ENCODE measurements at places on chromosomes 16 and 17. TPM values are rescaled to one million over a fixed set of nuclear protein-coding genes. Genes with fewer than 3 reads are reported as not detected.
A peak's percentile ranks its signal among the peaks of the same experiment; 100 is the strongest.

- DNase-seq = no peak
Measured at GRCh38 chr16:4182581-4183236, 59.2 kb downstream of the SRL start.

DNA sequence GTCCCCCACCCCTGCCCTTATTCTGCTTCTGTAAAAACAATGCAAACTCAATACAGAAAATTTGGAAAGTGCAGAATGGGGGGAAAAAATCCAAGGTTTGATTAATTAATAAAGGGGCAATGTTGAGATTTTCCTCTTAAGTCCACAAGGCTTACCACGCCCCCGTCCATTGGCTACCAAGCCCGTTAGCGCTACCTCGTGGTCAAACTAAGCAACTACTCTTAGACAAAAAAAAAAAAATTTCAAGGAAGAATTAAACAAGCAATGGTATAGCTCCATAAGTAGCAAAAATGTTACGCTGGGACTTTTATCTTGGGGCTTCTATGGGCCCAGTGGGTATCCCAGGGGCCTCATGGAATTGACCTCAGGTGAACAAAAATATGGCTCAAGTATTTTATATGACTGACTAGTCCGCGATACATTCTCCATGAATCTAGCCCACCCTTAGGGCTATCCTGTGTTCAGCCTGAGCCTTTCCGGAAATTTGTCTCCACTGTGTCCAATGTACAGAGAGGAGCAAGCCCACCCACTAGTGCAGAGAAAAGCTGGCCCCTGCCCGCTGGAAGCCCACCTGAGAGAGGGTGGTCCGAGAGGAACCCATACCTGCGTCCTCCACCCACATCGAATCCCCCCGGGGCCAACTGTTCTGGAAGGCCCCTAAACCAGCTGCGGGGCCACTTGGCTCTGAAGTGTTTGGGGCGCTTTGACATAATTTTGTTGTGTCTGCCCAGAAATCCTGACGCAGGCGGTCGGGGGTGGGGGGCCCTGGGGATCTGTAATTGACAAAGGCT is 19.1 kb upstream of the TEX2 start:
- peak; percentile 92 for DNase-seq

- no peak for DNase-seq
Measured at GRCh38 chr17:58052945-58053715, 30.1 kb upstream of the DYNLL2 start.

- no peak for DNase-seq
Measured at GRCh38 chr16:23855010-23855409, 19.2 kb downstream of the PRKCB start.

GRCh38 chr16:56972403-56973293 is 10.9 kb downstream of the CETP start:
- DNase-seq = no peak

- no peak for DNase-seq
Measured at GRCh38 chr16:48905632-48906505, 295.9 kb upstream of the N4BP1 start.

Gene CLEC10A
- total RNA-seq = not detected

DNA sequence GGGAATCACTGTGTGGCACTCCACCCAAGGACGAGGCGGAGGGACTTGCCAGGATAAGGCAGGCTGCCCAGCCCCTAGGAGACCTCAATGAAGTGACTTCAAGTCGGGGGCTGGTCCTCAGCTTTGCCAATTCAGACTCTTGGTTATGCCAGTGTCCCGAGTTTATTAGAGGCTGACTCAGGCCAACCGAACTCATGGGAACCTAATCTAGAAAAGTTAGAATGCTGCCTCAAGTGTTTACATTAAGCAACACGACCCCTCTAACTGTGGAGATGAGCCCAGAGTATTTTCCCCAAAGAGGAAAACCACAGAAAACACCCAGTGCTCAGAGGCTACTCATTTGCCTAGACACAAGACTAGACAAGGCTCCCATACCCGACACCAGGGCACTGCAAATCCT is 1.1 kb upstream of the TEKT3 start:
- no peak for DNase-seq

- DNase-seq = no peak
Measured at GRCh38 chr16:85798901-85799496, 345 bp downstream of the EMC8 start.

GRCh38 chr17:79888811-79889634 is 49.8 kb upstream of the CBX4 start:
- no peak for DNase-seq

GRCh38 chr16:12447556-12447955 is 356.1 kb downstream of the CPPED1 start:
- DNase-seq = no peak

DNA sequence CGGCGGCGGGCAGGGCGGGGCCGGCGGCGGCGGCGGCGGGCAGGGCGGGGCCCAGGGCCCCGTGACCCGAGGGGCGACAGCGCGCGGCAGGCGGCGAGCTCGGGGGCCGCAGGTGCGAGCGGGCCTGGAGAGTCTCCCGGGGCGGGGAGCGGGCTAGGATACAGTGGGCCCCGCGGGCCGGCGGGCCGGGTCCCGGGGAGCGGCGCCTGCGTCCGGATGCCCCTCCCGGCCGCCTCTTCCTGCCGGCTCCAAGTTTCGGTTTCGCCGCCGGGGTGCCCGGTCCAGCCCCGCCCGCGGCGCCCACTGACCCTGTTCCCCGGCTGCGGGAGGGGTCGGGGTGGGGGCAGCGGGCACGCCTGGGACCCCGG is at the start of gene RNF213:
TSS of gene RNF213 (plus strand) at position 62 of the 368 bp plus-strand sequence. CDS start 2,830 bp downstream, outside the sequence.
- DNase-seq = peak; percentile 68

Gene KRT9
- total RNA-seq = not detected

- DNase-seq = no peak
Measured at GRCh38 chr16:9934723-9935508, 247.3 kb downstream of the GRIN2A start.

DNA sequence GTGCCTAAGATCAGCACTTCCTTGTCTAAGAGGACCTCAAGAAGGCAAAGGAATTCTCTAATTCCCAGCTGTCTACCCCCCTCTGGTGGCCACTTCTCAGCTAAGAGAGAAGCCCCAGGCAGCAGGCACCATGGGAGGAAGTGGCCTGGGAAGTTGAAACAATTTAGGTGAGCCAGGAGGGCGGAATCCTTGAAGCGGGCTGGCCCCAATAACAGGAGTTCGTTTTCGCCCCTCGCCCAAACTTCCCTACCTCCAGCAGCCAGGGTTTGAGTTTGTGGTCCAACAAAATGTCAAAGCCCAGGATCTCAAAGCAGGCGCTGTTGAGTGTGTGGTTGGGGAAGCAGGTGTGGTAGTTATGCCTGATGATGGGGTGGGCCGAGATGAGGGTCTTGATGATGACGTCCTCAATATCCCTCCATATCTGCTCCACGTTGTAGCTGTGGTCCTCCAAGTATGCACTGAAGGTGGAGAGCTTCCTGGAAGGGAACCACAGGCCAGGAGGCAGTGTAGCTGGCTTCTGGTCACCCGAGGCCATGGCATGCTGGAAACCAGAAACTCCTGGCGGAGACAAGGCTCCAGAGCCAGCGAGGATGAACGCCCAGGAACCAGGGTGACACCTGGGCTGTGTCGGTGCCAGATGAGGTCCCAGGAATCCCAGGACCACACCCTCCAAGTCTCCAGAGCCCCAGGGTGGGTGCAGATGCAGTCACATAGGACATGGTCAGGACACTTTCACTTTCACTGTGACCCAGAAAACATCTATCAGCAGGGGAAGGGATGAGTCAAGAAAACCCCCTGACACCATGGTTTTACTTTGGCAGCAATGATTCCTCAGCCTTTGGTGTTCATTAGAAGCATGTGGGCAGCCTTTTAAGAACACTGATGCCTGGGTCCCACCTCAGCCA is 25.6 kb downstream of the TTLL6 start:
- DNase-seq = peak; percentile 89

- DNase-seq = peak; percentile 77
Measured at GRCh38 chr16:57091200-57091974, 996 bp upstream of the CPNE2 start.

- DNase-seq = no peak
Measured at GRCh38 chr16:15961060-15961511, 11.7 kb downstream of the ABCC1 start.

Gene FOXJ1
- not detected for total RNA-seq

DNA sequence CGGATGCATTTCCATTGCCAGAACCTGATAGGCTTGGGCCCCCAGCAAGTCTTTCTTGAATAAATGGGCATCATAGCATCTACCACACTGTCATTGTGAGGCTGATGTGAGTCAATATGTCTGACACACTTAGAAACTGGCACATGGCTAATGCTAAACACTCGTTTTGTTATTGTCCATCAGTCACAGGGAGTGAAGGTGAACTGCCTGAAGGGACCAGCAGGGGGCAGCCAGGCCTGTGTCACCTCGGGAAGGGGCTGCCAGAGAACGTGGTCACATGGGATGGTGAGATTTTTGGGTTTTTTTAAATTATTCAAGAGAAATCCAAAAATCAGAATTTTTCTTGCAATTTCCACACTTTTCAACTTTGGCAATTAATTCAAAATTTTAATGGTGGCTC is 831 bp upstream of the RCVRN start:
- DNase-seq = peak; percentile 40

GRCh38 chr16:56211435-56211981 is 20.2 kb downstream of the GNAO1 start:
- peak; percentile 71 for DNase-seq

Gene CD300H
- not detected for total RNA-seq

Gene FOXN1
- not detected for total RNA-seq

Gene NATD1
- 3.1 TPM for total RNA-seq

- no peak for DNase-seq
Measured at GRCh38 chr16:31439519-31439918, 3.1 kb downstream of the ZNF843 start.

DNA sequence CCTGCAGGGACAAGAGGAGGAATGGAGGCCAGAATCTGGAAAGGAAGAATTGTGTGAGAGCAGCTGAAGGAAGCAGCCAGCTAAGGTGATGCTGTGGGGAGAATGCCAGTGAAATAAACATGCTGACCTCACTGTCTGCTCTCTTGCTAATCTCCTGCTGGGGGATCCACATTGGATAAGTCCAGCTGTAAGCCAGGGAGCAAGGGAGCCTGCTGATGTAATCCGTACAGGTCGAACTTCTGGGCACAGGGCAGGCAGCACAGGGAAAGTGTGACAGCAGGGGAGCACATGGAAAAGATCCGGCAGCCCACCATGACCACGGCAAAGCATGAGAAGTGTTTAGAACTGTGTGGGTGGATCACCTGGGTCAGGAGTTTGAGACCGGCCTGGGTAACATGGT is 7.5 kb upstream of the XPO6 start:
- DNase-seq = no peak

- DNase-seq = no peak
Measured at GRCh38 chr16:49100366-49100765, 181.3 kb downstream of the CBLN1 start.

DNA sequence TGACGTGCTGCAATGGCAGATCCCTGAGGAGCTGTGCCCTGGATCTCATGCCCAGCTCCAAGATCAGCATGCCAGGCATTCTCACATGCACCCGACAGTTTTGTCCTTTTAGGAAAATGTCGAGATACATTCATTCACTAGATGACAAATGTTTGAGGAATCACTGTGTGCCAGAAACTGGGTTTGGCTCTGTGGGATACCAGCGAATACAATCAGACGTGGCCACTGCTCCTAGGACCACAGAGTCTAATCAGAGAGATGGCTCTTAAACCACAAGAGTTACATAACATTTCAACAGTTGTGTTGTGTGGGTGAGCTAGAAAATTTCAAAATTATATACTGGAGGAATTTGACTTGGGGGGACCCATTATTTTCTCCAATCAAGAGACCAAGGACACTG is 579.7 kb downstream of the CDH13 start:
- no peak for DNase-seq

- DNase-seq = no peak
Measured at GRCh38 chr17:72143245-72143644, 22.4 kb downstream of the SOX9 start.

Gene SYT17
- 18.7 TPM for total RNA-seq

GRCh38 chr17:55743103-55743679 is 7.7 kb upstream of the PCTP start:
- peak; percentile 46 for DNase-seq

GRCh38 chr17:50498021-50498874 is 10.0 kb upstream of the MYCBPAP start:
- DNase-seq = no peak

- no peak for DNase-seq
Measured at GRCh38 chr16:57911743-57912142, 59.2 kb downstream of the CNGB1 start.

DNA sequence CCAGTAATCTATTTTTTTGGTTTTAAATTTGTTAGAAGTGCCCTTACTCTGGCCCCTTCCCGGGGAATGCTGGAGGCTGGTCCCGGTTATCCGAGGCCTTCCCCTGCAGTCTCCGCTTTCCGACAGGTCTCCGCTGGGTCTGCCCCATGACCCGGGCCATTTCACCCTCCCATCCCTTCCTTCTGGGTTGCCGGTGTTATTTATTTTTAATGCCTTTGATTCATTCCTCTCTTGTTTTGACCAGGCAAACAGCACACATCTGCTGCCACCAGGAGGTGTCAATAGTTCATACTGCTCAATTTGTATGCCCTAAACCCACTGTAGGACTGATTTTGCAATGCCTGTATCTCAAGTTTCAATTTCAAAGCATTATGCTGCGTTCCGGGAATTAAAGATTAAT is 113.2 kb upstream of the IRX5 start:
- DNase-seq = peak; percentile 41

- DNase-seq = no peak
Measured at GRCh38 chr17:11610999-11611566, 12.8 kb downstream of the DNAH9 start.

DNA sequence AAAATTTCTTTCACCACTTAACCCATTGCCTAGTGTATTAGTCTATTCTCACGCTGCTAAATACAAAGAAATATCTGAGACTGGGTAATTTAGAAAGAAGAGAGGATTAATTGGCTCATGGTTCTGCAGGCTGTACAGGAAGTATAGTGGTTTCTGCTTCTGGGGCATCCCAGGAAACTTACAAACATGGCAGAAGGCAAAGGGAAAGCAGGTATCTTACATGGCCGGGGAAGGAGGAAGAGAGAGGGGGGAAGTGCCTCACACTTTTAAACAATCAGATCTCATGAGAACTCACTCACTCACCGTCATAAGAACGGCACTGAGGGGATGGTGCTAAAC is 931.4 kb upstream of the SOX9 start:
- no peak for DNase-seq

GRCh38 chr17:56870081-56870651 is 36.2 kb downstream of the DGKE start:
- DNase-seq = no peak

GRCh38 chr17:29648005-29648404 is 25.3 kb upstream of the CORO6 start:
- no peak for DNase-seq
